ENCODE measurements at places on chromosomes 2 and 18.

GRCh38 chr2:192060161-192060560, 134.6 kb downstream of the TMEFF2 start:
- no peak for DNase-seq

- no peak for DNase-seq
These were observed 49.7 kb downstream of the CD28 start for GRCh38 chr2:203756161-203756560.

- DNase-seq, result no peak
These were observed 43.5 kb upstream of the KCNG2 start for GRCh38 chr18:79754022-79754761.

DNA sequence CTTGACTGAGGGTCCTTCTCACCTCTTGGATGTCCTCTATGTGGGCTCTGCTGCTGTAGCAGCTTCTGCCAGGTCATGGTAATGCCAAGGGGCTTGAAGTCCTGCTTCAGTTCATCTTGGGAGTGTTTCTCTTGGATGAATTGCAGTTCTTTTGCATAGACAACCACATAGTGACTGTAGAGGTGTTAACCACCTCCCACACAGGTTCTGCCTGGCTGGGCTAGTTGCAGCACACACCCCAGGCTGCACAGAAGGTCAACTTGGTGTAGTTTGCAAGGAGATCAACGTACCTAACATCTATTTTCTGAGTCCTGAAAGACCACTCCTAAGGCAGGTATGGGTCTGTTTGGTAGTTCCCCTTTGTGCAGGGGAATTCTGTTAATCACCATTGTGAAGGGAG, 108.1 kb downstream of the ADCYAP1 start:
- no peak for DNase-seq

GRCh38 chr18:42289526-42289925, 334.5 kb downstream of the PIK3C3 start:
- no peak for DNase-seq

DNA sequence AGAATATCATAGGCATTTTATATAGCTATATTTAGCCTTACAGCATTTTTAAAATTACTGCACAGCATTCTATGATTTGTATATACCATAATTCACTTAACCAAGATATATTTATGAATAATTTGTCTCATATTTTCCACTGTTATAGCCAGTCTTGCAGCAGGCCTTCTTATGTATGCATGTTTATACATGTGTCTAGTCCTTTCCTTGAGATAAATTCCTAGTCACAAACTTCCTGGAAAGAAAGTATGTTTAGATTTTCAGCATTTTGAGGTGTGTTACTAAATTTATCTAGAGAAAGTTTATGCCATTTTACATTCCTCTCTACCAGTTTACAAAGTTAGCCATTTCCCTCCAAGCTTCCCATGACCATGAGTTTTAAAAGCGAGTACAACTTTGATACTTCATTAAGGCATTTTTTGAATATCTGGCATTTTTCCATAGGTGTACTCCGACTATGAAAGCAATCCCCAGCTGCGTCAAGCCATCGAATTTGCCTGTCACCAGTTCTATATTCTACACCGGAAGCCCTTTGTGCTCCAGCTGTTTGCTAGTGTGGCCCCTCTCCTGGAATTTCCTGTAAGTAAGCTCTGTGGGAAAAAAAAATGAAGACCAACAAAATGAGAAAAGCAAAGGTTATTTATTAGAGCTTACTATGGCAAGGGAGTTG, 59.4 kb upstream of the RPE start:
- no peak for DNase-seq

GRCh38 chr2:54176577-54176976, 61.2 kb downstream of the ACYP2 start:
- DNase-seq, result no peak

DNA sequence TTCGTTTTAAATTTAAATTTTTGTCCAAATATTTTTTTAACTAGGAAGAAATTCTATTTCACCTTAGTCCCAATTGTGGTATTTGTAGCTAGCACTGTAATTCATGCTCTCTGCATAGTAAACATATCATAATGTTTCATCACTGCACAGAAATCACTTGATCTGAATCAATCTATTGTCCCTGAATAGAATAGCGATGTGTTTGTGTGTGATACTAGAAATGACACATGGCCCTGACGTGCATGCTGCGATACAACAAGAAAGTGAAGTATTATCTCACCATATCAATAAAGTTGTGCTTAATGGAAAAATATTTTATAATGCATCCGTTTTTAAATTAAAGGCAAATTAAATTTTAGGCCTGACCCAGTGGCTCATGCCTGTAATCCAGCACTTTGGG, 10.0 kb downstream of the TTL start:
- no peak for DNase-seq

- DNase-seq, result no peak
These were observed 257.0 kb downstream of the MREG start for GRCh38 chr2:215756346-215756730.

- DNase-seq, result no peak
These were observed 12.1 kb downstream of the EIF4E2 start for GRCh38 chr2:232562515-232563151.

DNA sequence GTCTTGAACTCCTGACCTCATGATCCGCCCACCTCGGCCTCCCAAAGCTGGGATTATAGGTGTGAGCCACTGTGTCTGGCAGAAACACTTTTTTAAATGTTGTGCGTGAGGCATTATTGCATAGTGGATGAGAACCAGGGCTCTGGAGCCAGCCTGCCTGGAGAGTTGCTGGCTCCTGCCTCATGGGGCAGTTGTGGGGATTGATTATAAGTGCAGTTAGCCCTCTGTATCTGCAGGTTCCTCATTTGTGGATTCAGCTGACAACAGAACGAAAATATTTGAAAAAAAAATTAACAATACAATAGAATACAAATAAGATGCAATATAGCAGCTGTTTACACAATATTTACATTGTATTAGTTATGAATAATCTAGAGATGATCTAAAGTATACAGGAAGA, 129.4 kb upstream of the EML6 start:
- no peak for DNase-seq

- DNase-seq, result no peak
These were observed 336.7 kb upstream of the KCNH7 start for GRCh38 chr2:163175294-163175693.

GRCh38 chr2:65366595-65367125, 65.7 kb downstream of the SPRED2 start:
- no peak for DNase-seq

GRCh38 chr18:47756364-47757016, 174.0 kb downstream of the SMAD2 start:
- peak; percentile 38 for DNase-seq

- DNase-seq, result no peak
These were observed at the start of gene DSG2 for GRCh38 chr18:31497836-31498573. Gene DSG2, plus strand, starts transcription at chr18:31498177. Its CDS starts 75 bp downstream, at chr18:31498252.

GRCh38 chr2:21043744-21044532, at the start of gene APOB:
Gene APOB, minus strand, starts transcription at chr2:21044073. Its CDS starts 128 bp downstream, at chr2:21043945.
- no peak for DNase-seq

GRCh38 chr2:216648105-216648504, 14.9 kb downstream of the IGFBP2 start:
- DNase-seq, result no peak

GRCh38 chr2:222393733-222394267, 30.5 kb upstream of the SGPP2 start:
- DNase-seq, result no peak

GRCh38 chr2:112149194-112149593, 11.0 kb downstream of the FBLN7 start:
- DNase-seq, result no peak

Data from T-helper 9 cell (primary cell).